Fibroblast of skin of abdomen (primary cell): ENCODE measurements at places on chromosomes 7 and 10.

GRCh38 chr7:73526896-73527821, 5.1 kb upstream of the BAZ1B start:
- no peak for DNase-seq

DNA sequence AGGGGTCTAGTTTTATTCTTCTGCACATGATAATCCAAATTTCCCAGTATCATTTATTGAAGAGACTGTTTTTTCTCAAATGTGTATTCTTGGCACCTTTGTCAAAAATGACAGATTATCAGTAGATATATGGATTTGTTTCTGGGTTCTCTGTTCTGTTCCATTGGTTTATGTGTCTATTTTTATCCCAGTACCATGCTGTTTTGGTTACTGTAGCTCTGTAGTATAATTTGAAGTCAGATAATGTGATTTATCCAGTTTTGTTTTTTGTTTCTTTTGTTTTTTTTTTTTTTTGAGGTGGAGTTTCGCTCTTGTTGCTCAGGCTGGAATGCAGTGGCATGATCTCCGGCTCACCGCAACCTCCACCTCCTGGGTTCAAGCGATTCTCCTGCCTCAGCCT, 61.6 kb upstream of the HELLS start:
- DNase-seq: no peak

GRCh38 chr7:65268782-65269149, 104.9 kb upstream of the ZNF92 start:
- DNase-seq: no peak

- peak; percentile 83 for DNase-seq
Measured at GRCh38 chr7:40551685-40552576, 417.1 kb downstream of the SUGCT start.

GRCh38 chr10:16559236-16559773, 37.6 kb upstream of the C1QL3 start:
- DNase-seq: no peak
